ENCODE measurements at places on chromosomes 6 and 20.

- no peak for DNase-seq
Observed at GRCh38 chr6:56146086-56146485, 101.3 kb downstream of the COL21A1 start.

- no peak for DNase-seq
Observed at GRCh38 chr6:51049983-51050877, 231.6 kb downstream of the TFAP2B start.

DNA sequence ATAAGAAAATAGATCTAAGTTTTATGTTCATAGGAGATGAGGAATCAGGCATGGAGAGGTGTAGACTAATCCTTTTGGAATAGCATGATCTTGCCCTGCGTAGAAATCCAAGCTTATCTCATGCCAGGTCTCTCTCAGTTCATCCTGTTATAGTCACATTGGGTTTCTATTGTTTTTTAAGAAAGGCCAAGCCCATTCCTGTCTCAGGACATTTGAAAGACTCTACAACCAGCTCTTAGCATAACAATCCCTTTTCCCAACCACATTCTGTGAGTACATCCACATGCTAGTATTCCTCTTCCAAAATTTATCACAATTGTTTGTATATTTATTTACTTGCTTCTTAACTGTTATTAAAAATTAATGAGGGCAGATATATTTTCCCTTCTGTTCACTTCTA, 130.3 kb downstream of the MMUT start:
- DNase-seq: no peak

GRCh38 chr20:54199283-54199682, 8.6 kb upstream of the PFDN4 start:
- DNase-seq: no peak

- DNase-seq: peak; percentile 58
Observed at GRCh38 chr6:64330694-64331307, 695.2 kb downstream of the PHF3 start.

GRCh38 chr6:17450832-17451231, 57.4 kb downstream of the CAP2 start:
- no peak for DNase-seq

- no peak for DNase-seq
Observed at GRCh38 chr6:51559059-51559458, 528.4 kb downstream of the PKHD1 start.

- no peak for DNase-seq
Observed at GRCh38 chr6:34323300-34323699, 69.2 kb downstream of the NUDT3 start.

DNA sequence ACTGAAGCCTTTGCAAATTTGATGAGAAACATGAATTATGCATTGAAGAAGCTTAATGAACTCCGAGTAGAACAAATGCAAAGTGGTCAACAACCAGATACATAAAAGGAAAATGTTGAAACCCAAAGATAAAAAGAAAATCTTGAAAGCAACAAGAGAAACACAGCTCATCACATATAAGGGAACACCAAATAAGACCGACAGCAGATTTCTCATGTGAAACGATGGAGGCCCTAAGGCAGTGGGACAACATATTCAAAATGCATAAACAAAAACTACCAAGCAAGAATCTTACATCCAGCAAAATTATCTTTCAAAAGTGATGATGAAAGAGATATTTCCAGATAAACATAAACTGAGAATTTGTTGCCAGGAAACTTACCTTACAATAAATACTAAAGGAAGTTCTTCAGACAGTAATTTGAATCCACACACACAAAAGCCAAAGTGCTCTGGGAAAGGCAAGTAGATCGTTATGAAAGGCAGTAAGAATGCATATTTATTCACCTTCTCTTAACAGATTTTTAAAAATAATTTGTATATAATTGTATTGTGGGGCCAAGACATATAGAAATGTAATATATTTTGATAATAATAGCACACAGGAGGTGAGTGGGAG, 22.5 kb downstream of the SLC52A3 start:
- DNase-seq: no peak

DNA sequence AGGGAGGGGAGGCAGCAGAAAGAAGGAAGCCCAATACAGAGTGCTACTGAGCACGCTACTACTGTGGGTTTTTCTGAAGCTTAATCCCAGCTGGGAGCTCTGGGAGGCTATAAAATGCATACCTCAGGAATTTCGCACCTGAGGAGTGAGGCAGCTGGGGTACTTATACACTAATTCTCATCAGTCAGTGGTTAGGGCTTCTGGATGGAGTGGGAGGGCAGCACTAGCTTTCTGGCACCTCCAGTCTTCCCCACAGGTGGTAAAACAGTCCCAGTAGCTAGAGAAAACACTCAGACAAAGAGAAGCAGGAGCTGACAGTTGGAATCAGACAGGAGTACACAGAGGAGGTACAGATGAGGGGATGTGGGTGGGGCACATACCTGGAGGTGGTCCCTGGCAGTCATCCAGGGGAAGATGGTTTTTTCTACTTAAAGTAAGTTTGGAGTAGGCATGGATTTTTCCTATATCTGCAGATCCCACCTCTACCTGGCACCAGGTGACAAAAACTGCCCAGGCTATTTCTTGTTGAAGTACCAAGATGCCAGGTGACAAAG, 37.8 kb downstream of the CPXM1 start:
- DNase-seq: no peak

DNA sequence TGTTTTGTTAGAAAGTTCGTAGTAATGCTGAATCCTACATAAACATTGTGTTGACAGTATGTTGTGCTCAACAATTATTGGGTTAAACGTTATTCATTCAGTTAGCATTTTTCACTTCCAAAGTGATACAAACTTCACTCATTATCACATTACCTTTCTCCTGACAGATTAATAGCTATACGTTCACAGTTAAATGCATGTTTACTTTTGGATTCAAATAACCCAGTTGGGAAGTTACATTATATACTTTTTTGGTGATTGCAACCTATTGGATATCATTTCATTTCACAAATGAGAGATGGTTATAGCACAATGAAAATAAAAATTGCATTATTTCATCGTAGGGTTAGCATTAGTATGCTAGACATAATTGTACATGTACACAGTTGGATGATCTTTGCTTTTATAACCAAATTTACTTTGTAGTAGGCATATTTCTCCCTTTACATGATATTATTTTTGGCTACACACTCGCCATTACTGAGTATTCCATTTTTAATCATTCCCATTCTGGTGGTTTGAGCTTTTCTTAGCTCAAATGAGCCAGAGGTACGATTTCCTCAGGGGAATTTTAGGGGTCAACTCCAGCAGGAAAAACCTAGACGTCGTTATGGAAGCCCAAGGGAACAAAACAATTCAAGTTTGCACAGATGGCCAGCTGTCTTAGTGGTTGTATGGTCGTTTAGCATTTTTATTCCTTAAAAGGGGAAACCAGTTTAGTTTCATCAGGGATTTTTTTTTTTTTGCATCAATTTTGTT, 2.1 kb upstream of the HIVEP1 start:
- no peak for DNase-seq

GRCh38 chr6:31121131-31121790, 1.0 kb upstream of the CDSN start:
- no peak for DNase-seq

- DNase-seq: no peak
Observed at GRCh38 chr6:33894438-33894837, 90.6 kb upstream of the MLN start.

- no peak for DNase-seq
Observed at GRCh38 chr6:137950581-137950980, 83.5 kb downstream of the TNFAIP3 start.

DNA sequence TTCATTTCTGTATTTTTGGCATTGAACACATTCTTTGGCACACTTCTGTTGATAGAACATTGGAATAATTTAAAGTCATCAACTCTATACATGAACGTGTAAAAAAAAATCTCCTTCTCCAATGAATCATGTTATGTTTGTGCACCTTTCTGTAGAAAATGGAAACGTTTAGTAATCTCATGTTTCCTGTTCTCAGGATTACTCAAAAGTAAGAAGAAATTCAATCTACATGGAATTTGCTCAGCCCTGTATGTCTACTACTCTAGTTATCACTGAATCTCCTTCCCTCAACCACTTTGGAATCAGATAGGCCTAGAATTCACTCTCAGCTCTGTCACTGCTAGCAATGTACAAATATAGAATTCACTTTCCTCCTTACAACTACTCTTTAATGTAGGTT, 103.6 kb downstream of the COL21A1 start:
- no peak for DNase-seq

DNA sequence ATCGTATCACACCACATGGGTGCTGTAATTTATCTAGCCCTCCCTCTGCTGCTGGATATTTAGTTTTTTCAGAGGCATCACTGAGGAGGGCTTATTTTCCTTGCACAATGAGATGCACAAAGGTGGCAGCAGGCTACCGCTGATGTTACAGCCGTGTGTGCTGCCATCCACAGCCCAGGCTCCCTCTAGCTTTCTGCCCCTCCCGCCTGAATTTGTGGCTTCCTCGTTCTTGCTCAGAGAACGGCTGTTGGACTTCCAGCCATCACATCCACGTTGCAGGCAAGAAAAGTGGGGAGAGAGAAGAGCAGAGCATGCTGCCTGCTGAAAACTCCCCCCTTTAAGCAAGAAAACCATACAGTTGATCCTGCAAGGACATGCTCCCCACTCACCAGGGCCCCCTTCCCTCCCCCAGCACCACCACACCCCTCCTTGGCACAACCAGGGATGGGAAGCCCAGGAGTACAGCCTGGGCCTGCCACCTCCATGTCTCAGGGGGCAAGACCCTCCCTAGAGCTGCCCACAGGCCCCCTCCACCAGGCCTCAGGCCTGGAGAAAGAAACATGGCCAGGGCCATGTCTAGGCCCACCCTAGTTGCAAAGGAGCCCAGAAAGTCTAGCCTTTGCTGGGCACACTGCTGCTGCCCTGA, 102.6 kb downstream of the MRPL14 start:
- DNase-seq: no peak

DNA sequence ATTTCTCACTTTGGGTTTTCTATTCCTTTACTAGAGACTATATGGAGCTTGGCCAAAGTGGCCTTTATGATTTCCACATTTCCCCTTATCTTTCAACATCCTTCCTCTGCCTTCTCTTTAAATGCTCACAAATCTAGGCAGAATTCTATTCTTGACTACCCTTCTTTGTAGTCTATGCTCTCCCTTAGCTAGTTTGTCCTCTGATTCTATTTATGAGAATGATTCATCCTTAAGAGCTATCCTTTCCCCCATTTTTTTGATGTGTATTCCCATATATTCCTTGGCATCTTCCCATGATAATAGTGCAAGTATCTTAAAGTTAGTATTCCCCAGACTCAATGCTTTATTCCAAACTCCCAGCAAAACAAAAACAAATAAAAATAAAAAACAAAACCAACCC, 53.1 kb downstream of the IL20RA start:
- no peak for DNase-seq

DNA sequence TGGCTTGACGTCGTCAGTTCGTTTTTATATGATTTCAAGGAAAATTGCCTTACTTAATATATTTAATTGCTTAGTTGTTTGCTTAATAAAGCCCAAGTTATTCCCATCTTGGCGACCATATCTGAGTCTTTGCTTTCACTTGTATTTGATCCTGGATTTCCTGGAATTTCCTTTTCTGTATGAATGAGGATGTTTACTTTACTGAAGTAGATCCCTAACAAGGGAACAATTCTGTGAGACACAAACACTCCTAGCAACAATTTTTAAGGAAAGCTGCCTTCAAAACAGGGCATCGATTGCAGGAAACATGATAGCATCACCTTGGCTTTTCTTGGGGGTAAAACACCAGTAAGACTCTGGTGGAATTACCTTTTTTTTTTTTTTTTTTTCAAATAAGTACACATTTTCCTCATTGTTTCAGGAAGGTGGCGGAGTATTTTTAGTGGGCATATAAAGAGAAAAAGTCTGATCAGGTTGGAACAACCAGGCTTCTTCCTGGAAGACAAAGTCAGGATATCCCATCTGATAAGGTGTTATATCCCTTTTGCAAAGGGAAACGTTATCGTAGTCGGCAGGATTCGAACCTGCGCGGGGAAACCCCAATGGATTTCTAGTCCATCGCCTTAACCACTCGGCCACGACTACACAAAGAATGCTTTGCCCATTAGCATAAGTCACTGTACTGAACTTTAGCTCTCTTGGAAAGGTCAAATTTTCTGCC, 68.5 kb upstream of the ZNF184 start:
- no peak for DNase-seq

- DNase-seq: no peak
Observed at GRCh38 chr6:126147291-126147815, 161.0 kb downstream of the TRMT11 start.

DNA sequence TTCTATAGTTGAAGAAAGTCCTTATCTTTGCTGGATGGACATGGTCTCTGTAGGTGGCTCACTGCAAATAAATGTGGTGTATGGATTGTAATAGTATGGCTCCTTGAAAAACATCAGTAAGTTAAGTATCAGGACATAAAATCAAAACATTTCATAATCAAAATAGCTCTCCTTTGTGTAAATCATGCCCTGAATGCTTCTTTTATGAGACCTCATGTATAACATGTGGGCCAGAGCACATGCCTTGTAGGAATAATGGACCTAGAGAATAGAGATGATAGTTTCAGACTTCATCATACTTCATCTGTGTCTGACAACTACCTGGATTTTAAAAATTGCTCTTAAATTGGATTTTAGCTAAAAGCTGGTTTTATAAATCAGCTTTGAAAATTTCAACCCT, 159.9 kb downstream of the ASCC3 start:
- DNase-seq: no peak

DNA sequence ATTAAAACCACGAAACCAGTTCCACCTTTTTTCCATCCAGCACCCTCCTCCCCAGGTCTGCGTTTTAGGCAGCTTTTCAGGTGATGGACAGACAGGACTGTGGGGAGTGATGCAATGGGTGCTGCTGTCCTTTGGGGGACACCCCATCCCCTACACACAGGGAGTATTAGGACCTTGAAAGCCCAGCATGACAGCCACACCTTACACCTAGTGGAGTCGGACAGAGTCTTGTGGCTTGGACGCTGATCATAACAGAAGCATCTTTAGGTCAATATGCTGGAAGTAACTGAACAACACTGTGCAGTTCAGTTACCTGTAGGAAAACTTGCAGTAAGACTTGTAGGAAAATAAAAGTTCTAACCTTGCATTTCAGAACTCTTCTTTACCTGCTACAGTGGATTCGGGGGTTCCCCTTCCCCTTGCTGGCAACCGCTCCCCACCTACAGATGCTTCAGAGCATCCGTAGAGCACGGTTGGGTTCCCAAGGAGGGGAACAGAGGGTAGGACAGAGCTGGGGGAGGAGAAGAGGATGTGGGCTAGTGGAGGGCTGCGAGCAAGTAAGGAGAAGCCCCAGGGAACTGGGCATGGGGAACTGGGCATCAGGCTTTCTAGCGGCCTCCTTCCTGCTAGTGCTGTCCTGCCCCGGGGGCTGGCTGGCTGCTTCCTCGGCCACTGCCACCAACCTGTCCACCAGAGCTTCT, 31.7 kb downstream of the PLEKHG1 start:
- no peak for DNase-seq

DNA sequence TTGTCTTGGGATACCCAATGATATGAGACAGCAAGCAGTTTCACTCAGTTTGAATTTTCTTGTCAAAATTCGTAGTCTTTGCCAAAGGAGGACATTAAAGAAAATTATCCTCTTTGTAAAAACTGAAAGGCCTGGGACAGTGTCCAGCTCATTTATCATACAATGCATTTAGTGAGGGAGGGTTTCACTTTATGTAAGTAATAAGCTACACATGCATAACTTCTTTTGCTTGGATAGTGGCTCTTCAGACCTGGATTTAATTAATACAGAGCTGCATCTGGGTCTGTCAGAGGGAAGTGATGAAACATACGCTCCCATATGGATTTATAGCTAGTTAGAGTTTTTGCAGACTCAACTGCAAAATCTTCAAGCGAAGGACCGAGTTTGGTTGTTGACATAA, 175.6 kb downstream of the PHACTR1 start:
- DNase-seq: no peak

Measured in left ventricle myocardium inferior (tissue), 1 donor.